T-cell (primary cell): ENCODE measurements at places on chromosomes 13 and 19. TPM values are rescaled to one million over a fixed set of nuclear protein-coding genes. Genes with fewer than 3 reads are reported as not detected.
A peak's percentile ranks its signal among the peaks of the same experiment; 100 is the strongest.

DNA sequence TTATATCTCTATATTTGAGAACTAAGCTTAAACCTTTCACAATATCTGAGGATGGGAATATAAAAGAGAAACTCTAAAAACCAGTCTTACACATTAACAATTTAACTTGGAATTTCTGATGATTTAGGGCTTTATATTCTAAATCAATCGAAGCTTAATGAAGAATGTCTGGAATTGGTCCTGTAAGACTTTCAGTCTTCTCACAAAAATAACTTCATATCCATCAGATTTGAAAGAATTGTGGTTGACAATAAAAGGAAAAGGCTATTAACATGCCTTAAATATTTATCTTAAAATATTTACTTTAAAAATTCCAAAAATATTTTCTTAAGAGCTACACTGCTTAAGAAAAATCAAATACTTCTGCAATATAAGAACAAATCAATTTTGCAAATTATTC lies 27.3 kb downstream of the MYCBP2 start:
- DNase-seq = no peak
- H3K4me3 ChIP-seq = no peak overlapping the region
- H3K27ac ChIP-seq = no peak overlapping the region
- H3K4me1 ChIP-seq = peaks cover 13% of the 10 kb centered on the region
- no peaks in the 10 kb centered on the region for H3K27me3 ChIP-seq
- H3K36me3 ChIP-seq = no peaks in the 10 kb centered on the region

DNA sequence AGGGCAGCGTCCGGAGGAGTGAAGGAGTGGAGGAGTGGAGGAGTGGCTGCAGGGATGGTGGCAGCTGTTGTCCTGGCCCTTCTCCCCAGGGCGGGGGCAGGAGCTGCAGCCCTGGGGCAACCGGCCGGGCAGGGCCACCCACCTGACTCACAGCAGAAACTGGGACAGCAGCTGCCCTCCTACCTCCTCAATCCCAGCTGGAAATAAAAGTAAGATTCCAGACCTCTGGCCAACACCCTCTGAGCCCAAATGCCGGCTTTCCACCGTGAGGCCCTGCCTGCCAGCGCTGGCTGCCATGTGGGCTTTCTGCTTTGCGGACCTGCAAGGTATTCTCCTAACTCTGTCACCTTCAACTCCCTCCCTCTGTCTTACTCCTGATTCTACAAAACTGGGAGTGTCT lies 3.3 kb upstream of the CLPP start:
- H3K4me3 ChIP-seq = no peak overlapping the region
- peaks cover under 1% of the 10 kb centered on the region for H3K36me3 ChIP-seq
- no peak for DNase-seq
- no peaks in the 10 kb centered on the region for H3K27me3 ChIP-seq
- H3K4me1 ChIP-seq = peaks cover 20% of the 10 kb centered on the region

Gene NRTN
- total RNA-seq = 1.6 TPM

Gene ZNF571
- 6.4 TPM for total RNA-seq

Gene ZNF578
- 3.2 TPM for total RNA-seq

- no peaks in the 10 kb centered on the region for H3K36me3 ChIP-seq
- H3K27ac ChIP-seq = no peak overlapping the region
- DNase-seq = no peak
- no peaks in the 10 kb centered on the region for H3K27me3 ChIP-seq
- no peaks in the 10 kb centered on the region for H3K4me1 ChIP-seq
- no peak overlapping the region for H3K4me3 ChIP-seq
Observed at GRCh38 chr13:33109271-33109697, 93.1 kb downstream of the KL start.

DNA sequence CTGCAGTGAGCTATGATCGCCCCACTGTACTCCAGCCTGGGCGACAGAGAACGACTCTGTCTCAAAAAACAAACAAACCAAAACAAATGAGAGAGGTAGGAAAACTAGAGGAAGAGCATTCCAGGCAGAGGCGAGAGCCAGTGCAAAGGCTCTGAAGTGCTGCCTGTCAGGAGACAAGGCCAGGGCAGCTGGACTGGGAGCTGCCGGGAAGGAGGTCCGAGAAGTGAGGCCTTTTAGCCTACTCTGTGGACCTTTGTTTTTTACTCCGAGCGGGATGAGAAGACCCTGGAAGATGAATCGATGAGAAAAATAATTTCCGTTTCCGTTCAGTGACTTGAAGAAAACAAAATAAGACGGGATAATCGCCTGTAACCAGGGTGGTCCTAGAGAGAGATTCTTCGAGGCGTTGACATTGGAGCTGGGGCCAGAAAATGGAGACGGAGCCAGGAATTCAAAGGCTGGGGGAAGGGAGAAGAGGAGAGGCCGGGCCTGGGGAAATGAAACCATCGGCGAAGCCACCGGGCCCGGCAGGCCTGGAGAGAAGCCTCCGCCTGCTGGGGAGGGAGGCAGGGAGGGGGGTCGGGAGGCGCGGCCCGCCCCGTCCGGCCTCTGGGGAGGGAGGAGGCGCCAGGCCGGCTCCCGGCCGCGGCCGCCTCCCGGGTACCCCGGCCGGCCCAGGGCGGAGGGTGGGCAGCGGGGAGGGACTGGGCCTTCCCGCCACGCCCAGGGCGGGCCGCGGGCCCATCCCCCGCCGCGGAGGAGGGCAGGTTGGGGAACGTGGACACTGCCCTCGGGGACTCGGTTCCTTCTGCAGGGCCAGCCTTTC lies 7.8 kb upstream of the SERTAD1 start:
- peak overlapping the region; percentile 77 for H3K27ac ChIP-seq
- H3K27me3 ChIP-seq = peaks cover 4% of the 10 kb centered on the region
- peak; percentile 28 for DNase-seq

GRCh38 chr19:32396046-32396652 lies 9.4 kb upstream of the DPY19L3 start:
- H3K27me3 ChIP-seq = no peaks in the 10 kb centered on the region
- no peaks in the 10 kb centered on the region for H3K4me1 ChIP-seq
- H3K27ac ChIP-seq = no peak overlapping the region
- no peaks in the 10 kb centered on the region for H3K36me3 ChIP-seq

Gene CDX2
- not detected for total RNA-seq

Gene RCBTB1
- total RNA-seq = 18.5 TPM

- H3K36me3 ChIP-seq = no peaks in the 10 kb centered on the region
- no peak overlapping the region for H3K4me3 ChIP-seq
- H3K27me3 ChIP-seq = no peaks in the 10 kb centered on the region
- H3K4me1 ChIP-seq = no peaks in the 10 kb centered on the region
- DNase-seq = no peak
Observed at GRCh38 chr19:21256722-21257121, 72.5 kb downstream of the ZNF708 start.

- H3K27me3 ChIP-seq = no peaks in the 10 kb centered on the region
- H3K27ac ChIP-seq = peak overlapping the region; percentile 28
- peaks cover 5% of the 10 kb centered on the region for H3K4me1 ChIP-seq
- no peak overlapping the region for H3K4me3 ChIP-seq
- no peak for DNase-seq
Observed at GRCh38 chr13:49455007-49455398, 10.9 kb downstream of the SETDB2 start.

Gene NOTCH3
- total RNA-seq = 0.16 TPM

Gene ZNF229
- total RNA-seq = 2.5 TPM

- H3K27ac ChIP-seq = no peak overlapping the region
- H3K4me1 ChIP-seq = no peaks in the 10 kb centered on the region
- no peak overlapping the region for H3K4me3 ChIP-seq
- H3K27me3 ChIP-seq = no peaks in the 10 kb centered on the region
- no peaks in the 10 kb centered on the region for H3K36me3 ChIP-seq
- DNase-seq = no peak
Observed at GRCh38 chr19:29467824-29468401, 57.9 kb upstream of the VSTM2B start.
